Choroid plexus epithelial cell (primary cell): ENCODE measurements at places on chromosomes 12 and 14.

DNA sequence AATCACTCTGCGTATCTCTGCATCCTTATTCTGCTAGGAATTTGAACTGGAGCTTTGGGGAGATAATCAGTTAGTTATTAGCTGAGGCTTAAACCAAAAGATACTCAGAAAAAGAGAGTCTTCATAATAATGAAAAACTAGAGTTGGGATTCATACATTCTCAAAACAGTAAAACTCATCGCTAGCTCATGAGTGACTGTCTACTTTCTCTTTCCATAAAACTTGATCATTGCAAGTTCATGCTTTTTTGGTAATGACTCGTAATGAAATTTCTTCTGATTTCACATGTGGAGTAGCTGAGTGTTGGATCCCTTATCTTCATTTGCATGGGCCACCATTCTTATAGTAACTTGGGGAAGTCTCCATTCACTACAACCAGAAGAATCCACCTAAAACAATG lies 397.7 kb downstream of the PDZRN4 start:
- no peak for DNase-seq

DNA sequence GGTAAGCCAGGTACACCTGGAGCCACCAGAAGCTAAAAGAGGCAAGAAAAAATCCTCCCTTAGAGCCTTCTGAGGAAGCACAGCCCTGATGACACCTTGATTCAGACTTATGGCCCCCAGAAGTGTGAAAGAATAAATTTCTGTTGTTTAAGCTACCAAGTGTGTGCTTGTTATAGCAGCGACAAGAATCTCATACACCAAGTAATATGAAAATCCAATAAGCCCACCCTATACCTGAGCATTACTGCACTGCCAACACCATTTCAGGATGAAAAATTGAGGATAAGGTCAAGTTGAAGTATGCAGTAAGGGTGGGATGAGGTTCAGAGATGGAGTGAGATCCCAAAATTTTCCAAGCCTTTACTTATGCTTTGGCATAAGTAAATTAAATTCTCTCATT lies 163.6 kb upstream of the CCDC196 start:
- DNase-seq, result no peak

- DNase-seq, result no peak
These were observed 36.5 kb downstream of the SSH1 start for GRCh38 chr12:108820707-108821406.

GRCh38 chr12:122989225-122989839 lies 8.9 kb downstream of the ARL6IP4 start:
- no peak for DNase-seq

DNA sequence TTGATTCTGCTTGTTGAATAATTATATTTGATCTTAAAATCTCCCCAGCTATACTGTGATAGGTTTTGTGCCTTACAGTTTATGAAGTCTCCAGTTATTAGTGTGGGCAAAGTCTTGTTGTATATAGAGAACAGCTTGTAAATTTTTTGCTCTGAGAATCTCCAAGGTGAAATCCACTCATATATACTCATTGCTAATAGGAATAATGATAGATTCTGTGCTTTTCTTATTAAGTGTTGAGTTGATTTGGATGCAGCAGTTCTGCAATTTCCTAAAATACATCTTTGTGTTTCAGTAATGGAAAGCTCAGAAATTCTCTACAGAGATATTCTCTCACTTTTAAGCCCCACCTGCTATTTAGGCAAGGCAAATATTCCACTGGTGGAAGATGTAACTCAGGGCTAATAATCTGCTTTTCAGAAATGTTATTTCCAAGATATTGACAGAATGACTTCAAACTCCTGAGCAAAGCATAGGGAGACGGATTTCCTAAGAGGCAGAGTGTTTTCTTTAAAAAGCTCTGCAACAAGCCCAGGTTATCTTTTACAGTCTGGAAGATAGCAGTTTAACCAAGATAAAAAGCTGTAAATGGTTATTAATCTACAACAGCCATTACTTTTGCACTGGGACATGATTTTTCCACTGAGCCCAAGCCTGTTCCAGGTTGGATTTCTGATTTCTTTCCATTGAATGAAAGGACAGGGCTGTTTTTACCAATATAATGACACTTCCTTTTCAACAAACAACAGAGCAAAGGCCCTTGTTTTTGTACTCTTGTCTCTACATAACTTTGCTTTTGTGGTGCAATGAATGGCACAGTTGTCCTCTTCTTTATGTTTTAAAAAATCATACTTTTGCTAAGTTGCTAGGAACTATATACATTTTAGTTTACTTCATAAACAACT lies 239.9 kb upstream of the ATP2B1 start:
- no peak for DNase-seq

GRCh38 chr12:106235770-106236169 lies 12.1 kb downstream of the CKAP4 start:
- no peak for DNase-seq

DNA sequence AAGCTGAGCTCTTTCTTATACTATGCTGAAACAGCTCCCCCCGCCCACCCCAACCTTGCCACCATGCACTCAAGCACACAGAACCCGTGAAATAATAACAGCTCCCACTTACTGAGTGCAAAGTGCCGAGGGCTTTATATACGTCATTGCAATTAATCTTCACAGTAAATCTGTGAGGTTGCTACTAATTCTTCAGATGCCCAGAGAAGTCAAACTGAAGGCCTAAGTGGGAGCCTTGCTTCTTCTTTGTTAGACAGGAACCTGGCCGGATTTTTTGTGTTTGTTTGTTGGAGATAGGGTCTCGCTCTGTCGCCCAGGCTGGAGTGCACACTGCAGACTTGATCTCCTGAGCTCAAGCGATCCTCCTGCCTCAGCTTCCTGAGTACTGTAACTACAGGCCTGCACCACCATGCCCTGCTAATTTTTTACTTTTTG lies 34.0 kb downstream of the VCPKMT start:
- no peak for DNase-seq

DNA sequence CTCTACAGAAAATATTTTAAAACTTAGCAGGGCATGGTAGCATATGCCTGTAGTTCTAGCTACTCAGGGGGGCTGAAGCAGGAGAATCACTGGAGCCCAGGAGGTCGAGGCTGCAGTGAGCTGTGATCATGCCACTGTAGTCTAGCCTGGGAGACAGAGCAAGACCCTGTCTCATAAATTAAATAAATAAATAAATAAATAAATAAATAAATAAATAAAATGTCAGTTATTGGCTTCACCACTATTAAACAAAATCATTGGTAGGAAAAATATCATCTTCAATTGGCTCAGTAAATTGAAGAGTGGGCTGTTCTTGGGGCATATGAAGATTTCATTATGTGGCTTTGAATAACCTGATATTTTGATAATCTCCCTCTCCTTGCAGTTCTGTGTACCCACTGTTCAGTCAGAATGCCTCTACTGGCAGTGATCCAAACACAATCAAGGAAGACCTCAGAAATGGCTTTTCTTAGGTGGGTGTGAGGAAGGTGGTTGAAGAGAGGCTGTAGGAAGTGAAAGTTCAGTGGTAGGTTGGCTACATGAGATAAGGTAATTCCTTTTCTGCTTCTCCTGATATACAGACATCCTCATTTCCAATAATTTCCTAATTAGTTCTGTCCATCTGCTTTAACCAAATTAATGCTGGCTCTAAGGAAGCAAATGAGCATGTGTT lies 175.8 kb downstream of the MSRB3 start:
- no peak for DNase-seq

DNA sequence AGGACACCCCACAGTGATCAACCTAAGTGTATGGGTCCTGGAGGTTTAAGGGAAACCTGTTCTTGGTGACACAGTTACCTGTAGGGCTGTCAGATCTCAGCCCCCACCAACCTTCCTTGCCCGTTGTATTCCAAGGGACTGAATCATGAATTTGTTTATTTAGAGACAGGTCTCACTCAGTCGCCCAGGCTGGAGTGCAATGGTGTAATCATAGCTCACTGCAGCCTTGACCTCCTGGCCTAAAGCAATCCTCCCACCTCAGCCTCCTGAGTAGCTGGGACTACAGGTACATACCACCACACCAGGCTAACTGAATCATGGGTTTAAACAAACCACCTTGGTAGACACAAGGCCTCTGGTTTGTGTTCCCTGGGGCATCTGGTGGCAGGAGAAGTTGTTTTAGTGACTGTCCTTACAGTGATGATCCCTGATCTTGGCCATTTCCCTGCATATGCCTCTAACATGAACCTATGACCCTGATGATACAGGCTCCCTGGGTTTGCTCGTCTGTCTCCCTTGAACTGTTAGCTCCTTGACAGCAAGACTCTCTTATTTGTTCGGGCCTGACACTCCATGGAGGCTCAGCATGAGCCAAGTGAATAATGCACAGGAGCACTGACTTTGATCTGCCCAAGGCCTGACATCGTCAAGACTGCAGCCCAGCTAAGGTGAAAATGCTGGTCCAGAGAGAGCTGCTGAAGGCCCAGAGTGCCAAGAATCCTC lies 47.9 kb downstream of the PITPNM2 start:
- no peak for DNase-seq

DNA sequence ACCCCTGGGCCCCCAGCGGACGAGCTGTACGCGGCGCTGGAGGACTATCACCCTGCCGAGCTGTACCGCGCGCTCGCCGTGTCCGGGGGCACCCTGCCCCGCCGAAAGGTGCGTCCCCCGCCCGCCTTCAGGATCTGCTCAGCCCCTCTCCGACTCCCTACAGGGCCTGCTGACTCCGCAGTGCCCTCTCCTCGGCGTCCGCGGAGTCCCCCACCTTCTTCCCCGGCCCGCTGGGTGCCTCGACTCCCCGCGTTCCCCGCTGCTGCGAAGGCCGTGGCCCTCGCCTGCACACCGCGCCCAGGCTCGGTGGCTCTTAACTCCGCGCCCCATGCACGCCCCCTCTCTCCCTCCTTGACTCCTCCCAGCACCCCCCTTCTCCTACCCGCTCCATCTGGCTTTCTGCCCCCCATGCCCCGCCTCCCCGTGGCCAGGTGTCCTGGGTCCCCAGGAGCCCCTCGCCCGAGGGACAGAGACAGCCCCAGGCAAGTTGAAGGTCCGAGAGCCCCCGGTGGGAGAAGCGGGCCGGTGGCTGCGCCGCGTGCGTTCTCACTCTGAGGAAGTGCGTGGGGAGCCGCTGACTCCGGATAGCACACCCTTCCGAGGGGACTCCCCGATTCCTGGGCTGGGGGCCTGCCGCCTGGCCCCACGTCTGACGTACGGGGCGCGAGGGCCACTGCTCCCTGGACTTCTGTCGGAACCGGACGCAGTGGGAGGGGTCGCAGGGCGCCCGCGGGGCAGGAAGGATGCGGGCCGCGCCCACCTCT lies 594 bp downstream of the TAMALIN start:
- DNase-seq, result peak; percentile 31

- DNase-seq, result peak; percentile 86
These were observed 78.7 kb upstream of the HIF1A start for GRCh38 chr14:61616524-61617185.
